Foreskin keratinocyte (primary cell): ENCODE measurements at places on chromosomes 7 and 10. TPM values are rescaled to one million over a fixed set of nuclear protein-coding genes. Genes with fewer than 3 reads are reported as not detected.

PDK4 gene
- not detected in 2 replicates for total RNA-seq

TAS2R60 gene
- not detected in 2 replicates for total RNA-seq

ACTL6B gene
- not detected in 2 replicates for total RNA-seq

FOXI2 gene
- not detected in 2 replicates for total RNA-seq

CRTAC1 gene
- total RNA-seq: not detected in 2 replicates

HGF gene
- not detected in 2 replicates for total RNA-seq

FFAR4 gene
- total RNA-seq: not detected in 2 replicates

PILRA gene
- total RNA-seq: 0.25 and 0.37 TPM in 2 replicates
